ENCODE measurements at places on chromosomes 13 and 19. TPM values are rescaled to one million over a fixed set of nuclear protein-coding genes. Genes with fewer than 3 reads are reported as not detected.

Gene SHD
- total RNA-seq, result not detected

Gene KLK15
- total RNA-seq, result not detected

Gene ZNF180
- total RNA-seq, result 9.1 TPM

Gene STOML3
- not detected for total RNA-seq

Gene DAND5
- total RNA-seq, result 0.32 TPM

Gene STAP2
- total RNA-seq, result 159 TPM

Gene EMP3
- total RNA-seq, result 11.5 TPM

Gene PEG3
- total RNA-seq, result 4.6 TPM

Gene NLRP5
- not detected for total RNA-seq

Gene C19orf73
- 8.8 TPM for total RNA-seq

GRCh38 chr19:4302243-4302640 is at the start of gene TMIGD2:
Gene TMIGD2 (minus strand): TSS chr19:4302389. CDS start chr19:4302385, 4 bp downstream.
- DNase-seq, result no peak

DNA sequence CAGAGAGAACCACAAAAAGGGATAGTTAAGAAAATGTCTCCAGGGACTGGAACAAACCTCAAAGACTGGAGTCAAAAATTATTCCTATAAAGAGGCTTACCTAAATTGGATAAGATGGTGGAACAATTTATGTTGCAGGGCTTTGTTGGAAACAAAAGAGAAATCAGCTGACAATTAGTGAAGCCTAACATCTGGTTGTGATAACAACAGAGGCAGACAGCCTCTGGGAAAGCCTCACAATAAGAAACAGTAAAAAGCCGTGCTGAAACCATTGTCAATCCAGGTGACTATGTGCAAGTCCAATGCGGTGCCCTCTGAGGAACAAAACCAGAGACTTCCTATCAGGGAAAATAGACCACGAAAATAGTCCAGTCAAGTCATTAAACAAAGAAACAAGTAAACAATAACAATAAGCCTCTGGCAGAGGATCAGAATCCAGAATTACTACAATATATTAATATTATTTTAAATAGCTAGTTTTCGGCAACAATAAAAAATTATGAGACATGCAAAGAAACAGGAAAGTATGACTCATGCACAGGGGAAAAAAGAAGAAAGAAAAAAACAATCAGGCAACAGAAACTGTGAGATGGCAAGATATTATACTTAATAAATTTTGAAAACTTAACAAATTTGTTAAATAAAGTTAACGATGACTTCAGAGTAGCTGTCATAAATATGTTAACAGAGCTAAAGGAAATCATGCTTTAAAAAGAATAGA is 99.7 kb upstream of the RXFP2 start:
- no peak for DNase-seq

DNA sequence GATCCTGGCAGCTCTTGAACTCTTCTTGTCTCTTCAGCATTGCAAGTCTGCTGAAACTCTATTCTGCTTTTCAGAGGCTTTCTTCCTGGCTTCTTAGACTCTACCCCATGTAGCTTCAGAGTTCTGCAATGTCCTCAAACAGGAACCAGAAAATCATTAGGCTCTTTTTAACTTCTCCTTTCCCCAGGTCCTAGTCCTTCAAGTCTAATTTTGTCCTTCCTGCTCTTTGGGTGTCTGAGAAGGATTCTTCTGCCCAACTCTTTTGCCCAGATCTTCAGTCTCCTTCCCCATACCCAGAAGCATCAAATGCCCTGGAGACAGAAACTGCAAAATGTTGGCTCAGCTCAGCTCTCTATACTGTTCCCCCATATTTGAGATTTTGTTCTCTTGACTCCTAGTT is 50.0 kb upstream of the CALM3 start:
- no peak for DNase-seq

GRCh38 chr13:112056739-112057438 is 10.1 kb upstream of the SOX1 start:
- DNase-seq, result peak; percentile 70

DNA sequence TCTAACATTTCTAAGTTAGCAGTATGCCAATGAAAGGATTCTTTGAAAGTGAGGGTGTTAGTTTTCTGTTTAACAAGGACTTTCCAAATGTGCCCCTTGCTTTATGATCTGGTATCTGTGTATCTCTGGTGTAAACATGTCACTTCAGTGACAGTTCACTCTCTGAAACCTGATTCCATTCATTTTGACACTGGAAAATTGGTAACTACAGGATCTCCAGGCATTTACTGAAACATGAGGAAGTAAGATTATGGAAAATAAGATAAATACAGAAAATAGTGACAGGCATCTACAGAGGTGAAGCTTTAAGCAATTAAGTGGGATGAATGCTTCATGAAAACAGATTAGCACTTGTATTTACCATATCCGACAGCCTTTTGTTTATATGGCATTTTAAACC is 101.6 kb upstream of the MYO16 start:
- DNase-seq, result no peak

DNA sequence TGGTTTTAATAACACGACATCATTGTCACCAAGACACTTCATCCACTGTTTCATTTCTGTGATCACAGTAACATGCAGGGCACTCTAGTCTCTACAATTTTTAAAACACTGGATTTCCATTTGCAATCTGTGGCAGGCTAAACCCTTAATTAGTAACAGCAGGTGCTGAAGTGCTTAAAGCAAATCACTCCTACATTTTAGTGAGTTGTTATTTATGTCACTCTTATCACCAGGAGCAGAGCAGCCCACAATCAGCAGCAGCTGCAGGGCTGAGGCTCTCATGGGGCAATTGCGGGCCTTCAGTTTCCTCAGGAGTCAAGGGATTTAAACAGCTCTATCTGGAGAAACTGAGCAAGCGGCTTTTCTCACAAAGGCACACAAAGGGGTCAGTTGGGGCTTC is 1.6 kb downstream of the SOHLH2 start:
- no peak for DNase-seq

GRCh38 chr13:113796211-113796963 is 37.4 kb downstream of the TMEM255B start:
- DNase-seq, result peak; percentile 69

GRCh38 chr19:33005440-33005839 is 33.4 kb downstream of the FAAP24 start:
- no peak for DNase-seq

- no peak for DNase-seq
Measured at GRCh38 chr13:59566561-59566960, 597.2 kb downstream of the DIAPH3 start.

- DNase-seq, result no peak
Measured at GRCh38 chr13:30097701-30098100, 209.7 kb downstream of the KATNAL1 start.

- no peak for DNase-seq
Measured at GRCh38 chr19:54561840-54562239, 11.8 kb upstream of the LILRA2 start.

DNA sequence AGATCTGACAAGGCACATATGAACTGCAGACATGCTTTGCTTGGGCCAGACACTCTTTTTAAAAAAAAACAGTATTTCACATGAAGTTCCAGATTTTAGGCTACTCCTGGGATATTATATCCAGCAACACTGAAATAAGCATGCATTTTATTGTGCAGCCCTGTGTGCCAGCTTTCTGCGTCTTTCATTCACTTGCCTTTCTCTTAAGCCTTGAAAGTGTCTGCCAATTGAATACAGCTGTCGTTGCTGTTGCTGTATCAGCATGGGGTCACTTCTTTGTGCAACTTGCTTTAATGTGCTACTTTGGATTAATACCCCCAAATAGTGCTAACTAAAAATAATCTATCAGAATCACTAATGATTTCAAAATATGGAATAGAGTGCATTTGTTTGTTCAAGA is 657.8 kb downstream of the SLITRK6 start:
- no peak for DNase-seq

DNA sequence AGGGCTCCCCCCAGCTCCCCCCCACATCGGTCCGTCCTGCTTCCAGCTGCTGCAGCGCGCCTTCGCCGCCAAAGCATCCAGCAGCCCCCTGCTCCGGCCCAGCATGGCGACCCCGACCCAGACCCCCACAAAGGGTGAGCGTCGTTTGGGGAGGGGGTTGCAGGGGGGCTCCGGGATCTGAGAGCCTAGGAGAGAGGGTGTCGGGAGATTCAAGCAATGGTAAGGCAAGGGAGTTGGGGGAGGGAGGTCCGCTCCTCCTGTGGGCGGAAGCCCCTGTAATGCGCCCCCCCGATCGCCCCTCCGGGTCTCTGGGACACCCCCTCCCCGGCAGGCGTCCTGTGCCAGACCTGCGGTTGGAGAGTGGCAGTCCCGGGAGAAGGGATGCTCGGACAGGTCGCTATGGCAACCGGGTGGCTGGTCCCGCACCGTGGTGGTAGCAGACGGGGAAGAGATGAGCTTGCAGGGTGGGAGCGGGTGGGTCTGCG is at the start of gene FXYD7:
TSS of gene FXYD7 (plus strand) at position 25 of the 485 bp plus-strand sequence. CDS start at position 104, 79 bp downstream.
- no peak for DNase-seq

DNA sequence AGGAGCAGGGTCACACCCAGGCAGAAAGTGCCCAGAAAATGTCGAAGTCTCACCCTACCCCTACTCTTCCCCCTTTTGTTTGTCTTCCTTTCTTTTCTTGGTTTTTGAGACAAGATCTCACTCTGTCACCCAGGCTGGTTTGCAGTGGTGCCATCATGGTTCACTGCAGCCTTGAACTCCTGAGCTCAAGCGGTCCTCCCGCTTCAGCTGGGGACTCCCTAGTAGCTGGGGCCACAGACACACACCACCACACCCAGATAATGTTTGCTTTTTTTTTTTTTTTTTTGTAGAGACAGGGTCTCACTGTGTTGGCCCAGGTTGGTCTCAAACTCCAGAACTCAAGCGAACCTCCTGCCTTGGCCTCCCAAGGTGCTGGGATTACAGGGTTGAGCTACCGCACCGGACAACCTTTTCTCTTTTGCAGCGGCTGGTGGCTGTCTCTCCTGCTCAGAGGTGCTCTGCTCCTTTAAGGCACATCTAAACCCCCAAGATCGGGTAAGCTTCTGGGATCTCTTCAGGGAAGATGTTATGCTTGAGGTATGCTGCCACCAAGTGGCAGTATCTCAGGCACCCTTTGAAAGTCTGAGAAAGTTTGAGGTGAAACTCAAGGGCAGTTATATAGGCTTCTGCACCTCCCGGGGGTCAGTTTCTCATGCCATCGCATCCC is 22.4 kb upstream of the EBI3 start:
- DNase-seq, result no peak

GRCh38 chr19:32350987-32351348 is 5.6 kb downstream of the ZNF507 start:
- no peak for DNase-seq

DNA sequence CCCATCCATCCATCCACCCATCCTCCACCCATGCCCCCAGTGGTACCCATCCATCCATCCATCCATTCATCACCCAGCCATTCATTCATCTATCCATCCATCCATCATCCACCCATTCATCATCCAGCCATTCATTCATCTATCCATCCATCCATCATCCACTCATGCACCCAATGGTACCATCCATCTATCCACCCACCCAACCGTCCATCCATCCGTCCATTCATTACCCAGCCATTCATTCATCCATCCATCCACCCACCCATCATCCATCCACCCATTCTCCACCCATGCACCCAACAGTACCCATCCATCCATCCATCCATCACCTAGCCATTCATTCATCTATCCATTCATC is 5.3 kb downstream of the PLPPR3 start:
- DNase-seq, result no peak

GRCh38 chr19:16914421-16914820 is 25.6 kb downstream of the F2RL3 start:
- no peak for DNase-seq

DNA sequence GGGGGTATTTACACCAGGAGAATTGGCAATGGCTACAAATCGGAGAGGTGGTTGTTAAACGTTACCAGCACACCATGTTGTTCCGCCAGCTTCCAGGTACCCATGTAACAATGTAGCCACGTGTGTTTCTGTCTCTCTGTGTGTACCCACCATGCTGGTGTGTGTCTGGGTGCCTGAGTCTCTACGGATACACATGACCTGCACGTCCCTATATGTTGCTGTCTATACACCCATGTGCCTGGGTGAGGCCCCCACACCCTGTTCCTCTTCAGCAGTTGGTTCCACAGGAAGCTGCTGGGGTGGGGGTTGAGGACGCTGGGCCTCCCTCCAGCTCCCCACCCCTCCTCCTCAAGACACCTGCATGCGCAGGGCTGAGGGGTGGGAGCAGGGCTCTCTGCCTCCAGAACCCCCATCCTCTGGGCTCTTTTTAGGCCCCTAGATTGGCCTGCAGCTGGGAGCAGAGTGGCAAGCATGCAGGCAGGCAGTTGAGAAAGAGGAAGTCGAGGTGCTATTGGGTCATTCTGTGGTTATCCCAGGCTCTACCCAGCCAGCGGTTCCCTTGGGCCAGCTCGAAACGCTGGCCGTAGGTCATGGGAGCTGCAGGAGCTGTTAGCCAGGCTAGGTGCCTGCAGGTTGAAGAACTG is at the start of gene ARHGEF18:
TSS of gene ARHGEF18 (plus strand) at position 351 of the 644 bp plus-strand sequence. CDS start 13,954 bp downstream, outside the sequence.
- DNase-seq, result no peak

- no peak for DNase-seq
Measured at GRCh38 chr19:49331616-49332055, 3.6 kb upstream of the CD37 start.

DNA sequence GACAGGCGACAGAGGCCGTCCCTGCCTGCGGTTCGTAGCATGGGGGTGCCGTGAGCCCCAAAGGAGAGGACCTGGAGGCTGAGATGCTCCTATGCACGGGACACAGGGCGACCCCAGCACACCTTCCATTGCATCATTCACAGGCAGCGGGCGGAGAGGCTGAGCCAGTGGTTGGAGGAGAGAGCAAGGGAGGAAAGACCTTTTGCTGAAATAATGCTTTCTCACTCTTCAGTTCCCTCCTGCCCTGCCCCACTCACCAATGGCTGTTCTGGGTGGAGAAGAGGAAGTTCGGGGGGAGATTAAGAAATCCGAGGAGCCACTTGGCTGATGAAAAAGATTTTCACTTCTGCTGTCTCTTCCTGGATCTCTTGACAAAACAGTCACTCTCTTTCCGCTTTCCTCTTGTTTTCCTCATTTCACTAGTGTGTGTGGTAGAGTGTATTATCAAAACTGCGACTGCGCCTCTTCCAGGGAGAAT is at the start of gene NLRP12:
TSS of gene NLRP12 (minus strand) at position 181 of the 478 bp plus-strand sequence. CDS start at position 41, 140 bp downstream.
- peak; percentile 84 for DNase-seq

Measured in lower leg skin (tissue), 4 donors.